ENCODE measurements at places on chromosomes 3 and 15.

DNA sequence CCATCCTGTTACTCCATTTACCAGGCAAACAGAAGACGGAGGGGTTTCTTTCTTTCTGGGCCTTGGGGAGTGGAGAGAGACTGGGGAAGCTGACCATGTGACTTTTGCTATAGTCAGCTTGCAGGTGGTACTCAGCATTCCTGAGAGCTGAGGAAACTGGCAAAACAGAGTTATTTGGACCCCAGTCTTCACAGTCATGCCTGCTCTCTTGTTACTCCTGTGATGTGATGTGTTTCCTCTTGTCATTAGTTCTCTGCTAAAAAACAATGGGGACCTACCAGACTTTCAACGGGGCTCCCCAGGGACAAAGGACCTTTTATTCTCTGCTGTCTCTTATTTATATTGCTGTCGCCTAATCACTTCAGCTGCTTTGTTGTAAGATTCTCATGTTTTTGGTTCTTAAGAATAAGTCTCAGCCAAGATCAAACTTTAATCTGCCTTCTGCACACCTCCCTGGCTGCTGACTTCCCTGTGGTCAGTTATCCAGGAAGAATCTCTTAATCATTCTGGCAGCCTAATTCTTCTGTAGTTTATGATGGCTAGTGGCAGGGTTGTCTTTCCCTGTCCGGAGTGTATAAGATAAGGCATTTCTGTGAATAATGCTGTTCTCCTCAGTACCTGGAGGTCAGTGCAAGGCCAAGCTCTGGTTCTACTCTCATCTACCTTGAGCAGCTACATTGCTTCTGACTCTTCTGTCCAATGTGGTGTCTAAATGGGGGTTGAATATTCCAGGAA is 8.8 kb downstream of the STARD9 start:
- no peak for DNase-seq

DNA sequence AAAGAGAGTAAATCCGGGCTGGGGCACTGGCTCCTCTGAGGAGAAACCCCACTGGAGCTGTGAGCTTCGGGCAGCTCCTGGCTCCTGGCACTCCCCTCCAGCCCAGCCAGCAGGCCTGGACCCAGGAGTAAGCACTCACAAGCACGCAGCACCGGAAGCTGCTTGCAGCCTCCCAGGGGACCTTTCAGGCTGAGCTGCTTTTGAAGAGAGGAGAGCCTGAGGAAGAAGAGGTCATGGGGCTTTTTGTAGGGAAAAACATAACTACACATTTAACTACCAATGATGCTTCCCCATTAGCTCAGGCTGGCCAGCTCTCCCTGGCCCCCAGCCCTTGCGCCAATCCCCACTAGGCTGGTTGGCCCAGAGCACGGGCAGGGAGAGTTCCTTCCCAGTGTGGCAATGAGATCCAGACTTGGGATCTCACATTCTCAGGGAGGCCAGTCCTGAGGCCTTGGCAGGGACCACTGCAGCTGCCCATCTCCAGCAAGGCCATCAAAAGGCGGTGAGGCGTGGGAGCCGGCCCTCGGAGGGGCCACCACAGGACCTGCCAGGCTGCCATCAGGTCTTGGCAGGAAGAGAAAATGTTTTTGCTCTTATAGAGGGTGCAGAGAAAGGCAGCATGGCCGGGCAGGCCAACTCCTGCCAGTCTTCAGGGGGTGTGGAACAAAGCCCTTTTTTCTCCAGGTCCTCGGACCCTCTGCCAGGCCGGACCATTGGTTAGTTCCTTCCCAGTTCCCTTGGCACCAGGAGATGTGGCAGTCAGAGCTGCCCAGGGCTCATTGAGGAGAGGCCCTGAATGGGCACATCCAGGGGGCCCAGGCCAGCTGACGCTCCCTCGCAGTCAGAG is 41.5 kb upstream of the MFGE8 start:
- no peak for DNase-seq

- DNase-seq = no peak
These were observed 73.0 kb upstream of the PROK2 start for GRCh38 chr3:71857956-71858355.

DNA sequence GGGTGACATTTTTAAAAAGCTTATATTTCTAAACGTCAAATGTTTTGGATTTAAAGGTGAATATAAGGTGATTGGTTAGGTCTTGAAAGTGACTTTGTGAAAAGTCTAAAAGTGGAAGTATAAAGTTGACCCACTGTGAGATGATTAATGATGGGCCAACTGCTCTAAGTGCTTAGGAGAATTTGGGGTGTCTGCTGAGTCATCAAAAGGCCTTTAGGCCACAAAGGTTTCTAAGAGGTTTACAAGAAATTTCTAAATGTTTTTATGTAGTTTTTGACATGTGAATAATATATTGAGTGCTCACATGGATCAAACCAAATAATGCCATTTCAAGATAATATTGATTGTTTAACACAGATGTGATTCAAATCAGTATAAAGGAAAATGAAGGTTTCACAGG is 39.2 kb upstream of the SLC2A2 start:
- no peak for DNase-seq

DNA sequence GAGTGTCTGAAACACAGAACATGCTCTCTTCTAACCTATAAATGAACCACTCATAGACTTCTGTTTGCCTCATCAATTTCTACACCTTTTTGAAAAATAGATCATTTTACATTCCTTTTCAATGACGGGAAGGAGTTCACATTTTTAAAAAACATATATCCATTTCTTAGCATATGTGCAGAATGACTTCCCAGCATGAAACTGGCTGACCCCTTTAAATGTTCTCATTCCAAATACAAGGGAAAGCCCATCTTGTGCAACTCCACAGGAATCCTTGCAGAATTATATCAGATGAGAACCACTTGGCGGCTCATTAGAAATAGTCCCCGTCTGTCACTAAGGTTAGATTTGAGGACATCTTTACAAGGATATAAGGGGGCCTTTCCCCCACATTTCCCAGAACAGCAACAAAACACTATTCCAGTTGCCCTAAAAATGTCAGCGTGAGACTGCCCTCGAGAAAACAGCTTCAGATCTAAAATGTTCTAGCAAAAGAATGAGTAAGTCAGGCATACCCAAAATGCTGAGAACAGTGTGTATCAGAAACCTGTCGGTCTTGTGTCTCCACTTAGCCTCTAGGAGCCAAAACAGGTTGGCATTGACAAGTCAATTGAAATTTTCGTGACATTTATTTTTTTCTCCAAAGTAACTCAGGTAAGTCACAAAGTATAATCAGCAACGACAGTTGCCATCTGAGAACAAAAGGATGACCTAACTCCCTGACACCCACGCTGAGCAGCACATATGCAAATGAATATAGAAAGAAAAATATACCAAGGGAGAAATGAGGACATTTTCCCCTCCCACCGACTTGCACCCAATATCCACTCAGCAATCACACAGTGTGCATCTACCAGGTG is 63.1 kb downstream of the FOXP1 start:
- no peak for DNase-seq

GRCh38 chr3:178631950-178632349 is 95.7 kb downstream of the KCNMB2 start:
- no peak for DNase-seq

GRCh38 chr15:39501366-39502081 is 79.4 kb upstream of the THBS1 start:
- no peak for DNase-seq

DNA sequence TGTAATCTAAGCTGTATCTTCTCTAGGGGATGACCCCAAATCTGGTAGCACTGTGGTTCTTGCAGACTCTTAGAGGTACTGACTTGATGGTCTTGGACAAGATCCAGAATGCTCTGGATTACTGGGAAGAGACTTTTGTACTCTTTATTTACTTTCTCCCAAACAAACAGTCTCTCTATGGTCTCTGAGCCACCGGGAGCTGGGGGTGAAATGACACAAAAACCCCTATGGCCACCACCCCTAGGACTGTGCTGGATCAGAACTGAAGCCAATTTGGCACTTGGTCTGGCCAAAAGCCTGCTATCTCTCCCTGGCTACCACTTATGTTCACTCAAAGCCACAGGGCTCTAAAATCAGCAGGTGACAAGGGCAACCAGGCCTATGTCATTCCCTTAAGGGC is 50.2 kb upstream of the SI start:
- no peak for DNase-seq

- no peak for DNase-seq
These were observed 824.6 kb downstream of the TUSC7 start for GRCh38 chr3:117534138-117534537.

DNA sequence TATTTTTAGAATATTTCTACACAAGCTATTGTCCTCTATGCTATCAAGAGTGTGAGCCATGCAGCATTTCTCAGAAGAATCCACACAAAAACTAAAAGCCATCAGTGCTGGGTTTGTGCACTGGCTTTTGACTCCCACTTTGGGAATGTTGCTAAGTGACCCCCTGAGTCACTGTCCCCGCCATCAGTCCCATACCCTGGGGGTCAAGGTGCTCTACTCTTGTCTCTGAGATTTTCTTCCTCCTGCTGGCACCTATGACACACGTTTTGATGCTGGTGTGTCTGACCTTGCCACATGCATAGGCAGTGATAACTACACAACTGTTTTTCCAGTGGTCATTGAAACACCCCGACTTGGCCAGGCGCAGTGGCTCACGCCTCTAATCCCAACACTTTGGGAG is 19.8 kb downstream of the CMTM7 start:
- DNase-seq = no peak

GRCh38 chr3:17135696-17136095 is 250.9 kb downstream of the PLCL2 start:
- DNase-seq = no peak
